Mucosa of gallbladder (tissue), 1 donor: ENCODE measurements at places on chromosomes 6 and 20. TPM values are rescaled to one million over a fixed set of nuclear protein-coding genes. Genes with fewer than 3 reads are reported as not detected.

ZSCAN23 gene
- 3.8 TPM for total RNA-seq

DYNLT1 gene
- total RNA-seq, result 155 TPM

- no peak for DNase-seq
These were observed 3.5 kb downstream of the SOBP start for GRCh38 chr6:107493158-107494057.

DNA sequence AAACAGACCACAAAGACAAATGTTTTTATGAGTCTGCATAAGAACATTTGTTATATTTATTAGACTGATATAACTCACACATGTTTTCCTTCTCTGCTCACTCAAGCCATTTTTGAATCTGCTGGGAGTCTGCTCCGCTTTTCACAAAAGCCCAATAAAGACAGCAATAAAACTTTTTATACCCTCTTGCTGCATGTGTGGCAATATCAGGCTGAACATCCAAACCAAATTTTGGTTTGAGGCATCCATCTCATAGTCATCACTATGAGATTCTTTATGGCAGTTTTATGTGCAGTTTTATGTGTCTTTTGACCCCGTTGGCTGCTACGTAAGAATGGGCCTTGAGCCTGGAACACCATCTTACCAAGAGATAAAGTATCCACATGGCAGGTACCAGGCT lies 1276.8 kb upstream of the ADGRB3 start:
- DNase-seq, result no peak

- DNase-seq, result no peak
These were observed 539 bp downstream of the CDYL start for GRCh38 chr6:4776493-4777393.

PTK6 gene
- total RNA-seq, result 11.0 TPM

DNA sequence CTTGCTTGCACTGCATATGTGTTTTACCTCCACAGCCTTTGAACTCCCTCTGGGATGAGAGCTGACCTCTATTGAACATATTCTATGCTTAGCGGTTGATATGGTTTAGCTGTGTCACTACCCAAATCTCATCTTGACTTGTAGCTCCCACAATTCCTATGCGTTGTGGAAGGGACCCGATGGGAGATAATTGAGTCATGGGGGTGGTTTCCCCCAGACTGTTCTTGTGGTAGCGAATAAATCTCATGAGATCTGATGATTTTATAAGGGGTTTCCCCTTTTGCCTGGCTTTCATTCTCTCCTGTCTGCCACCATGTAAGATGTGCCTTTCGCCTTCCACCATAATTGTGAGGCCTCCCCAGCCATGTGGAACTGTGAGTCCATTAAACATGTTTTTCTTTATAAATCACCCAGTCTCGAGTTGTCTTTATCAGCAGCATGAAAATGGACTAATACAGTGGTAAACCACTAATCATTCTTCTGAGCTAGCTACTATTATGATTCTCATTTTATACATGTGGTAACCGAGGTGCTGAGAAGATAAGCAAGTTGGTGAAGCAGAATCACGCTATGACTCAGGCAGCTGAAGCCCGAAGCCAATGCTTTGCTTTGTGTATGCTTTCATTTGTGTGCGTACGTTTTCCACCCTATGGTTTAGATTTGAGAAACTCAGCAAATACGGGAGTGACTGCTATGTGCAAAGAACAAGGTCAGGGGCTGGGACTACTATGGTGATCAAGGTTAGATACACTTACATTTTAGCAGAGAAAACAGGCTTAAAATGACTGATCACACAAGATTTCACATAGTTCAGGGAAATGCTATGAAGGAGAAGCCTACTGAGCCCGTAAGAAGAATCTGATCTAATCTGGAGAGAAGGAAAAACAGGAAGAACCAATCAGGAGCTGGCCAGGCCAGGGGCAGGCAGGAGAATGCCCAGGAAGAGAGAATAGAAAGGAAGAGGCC lies 363.5 kb downstream of the ESR1 start:
- DNase-seq, result no peak

GRCh38 chr6:35147026-35147425 lies 5.9 kb upstream of the TCP11 start:
- no peak for DNase-seq

- DNase-seq, result no peak
These were observed 171.8 kb downstream of the BCAS1 start for GRCh38 chr20:53898556-53898931.

- no peak for DNase-seq
These were observed 177.6 kb downstream of the ARID1B start for GRCh38 chr6:156954816-156955215.

GRCh38 chr6:169965657-169966311 lies 214.4 kb downstream of the ERMARD start:
- DNase-seq, result peak; percentile 7

GRCh38 chr6:34027445-34027936 lies 118.4 kb downstream of the GRM4 start:
- DNase-seq, result peak; percentile 14
